ENCODE measurements at places on chromosomes 12 and 14.

GRCh38 chr12:49543914-49544815 is 5.3 kb downstream of the KCNH3 start:
- no peak for DNase-seq

- DNase-seq: no peak
Observed at GRCh38 chr12:45688183-45688582, 41.3 kb upstream of the ARID2 start.

DNA sequence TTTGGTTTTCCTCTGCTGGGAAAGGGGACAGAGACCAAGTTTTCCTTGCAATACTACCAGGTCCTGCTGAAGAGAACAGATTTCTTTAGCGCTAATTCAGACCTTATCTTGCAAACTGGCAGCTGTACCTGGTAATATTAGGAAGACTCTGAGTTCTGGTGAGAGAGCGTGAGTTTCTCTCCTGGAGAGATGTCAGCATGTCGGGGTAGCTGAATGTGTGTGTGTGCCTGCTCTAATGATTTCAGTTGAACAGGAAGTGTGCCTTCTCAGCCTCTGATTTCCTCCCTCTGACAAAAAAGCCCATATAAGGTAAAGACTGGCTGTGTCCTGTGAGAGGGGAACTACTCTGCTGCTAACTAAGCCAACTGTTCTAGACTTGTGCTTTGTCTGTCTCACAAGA is 10.3 kb upstream of the ERP27 start:
- peak; percentile 97 for DNase-seq

DNA sequence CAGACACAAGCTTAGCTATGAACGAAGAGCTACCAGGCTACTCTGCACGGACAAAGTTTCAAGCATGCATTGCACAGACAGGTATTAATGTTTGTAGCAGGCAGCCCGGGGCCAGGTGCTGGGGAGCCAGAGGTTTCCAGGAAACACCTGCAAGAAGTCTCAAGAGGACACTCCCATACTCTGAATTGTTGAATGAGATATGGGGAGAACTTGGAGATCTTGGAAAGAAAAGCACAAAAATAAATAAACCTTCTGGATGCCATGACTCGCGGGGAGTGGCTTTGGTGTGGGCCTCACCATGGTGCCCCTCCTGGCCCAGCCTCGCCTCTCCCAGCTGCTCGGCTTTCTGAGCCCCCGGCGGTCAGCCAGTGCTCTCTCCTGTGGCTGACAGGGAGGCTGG is 186.8 kb downstream of the TTC7B start:
- DNase-seq: no peak

- no peak for DNase-seq
Observed at GRCh38 chr14:98947911-98948595, 323.9 kb downstream of the BCL11B start.

DNA sequence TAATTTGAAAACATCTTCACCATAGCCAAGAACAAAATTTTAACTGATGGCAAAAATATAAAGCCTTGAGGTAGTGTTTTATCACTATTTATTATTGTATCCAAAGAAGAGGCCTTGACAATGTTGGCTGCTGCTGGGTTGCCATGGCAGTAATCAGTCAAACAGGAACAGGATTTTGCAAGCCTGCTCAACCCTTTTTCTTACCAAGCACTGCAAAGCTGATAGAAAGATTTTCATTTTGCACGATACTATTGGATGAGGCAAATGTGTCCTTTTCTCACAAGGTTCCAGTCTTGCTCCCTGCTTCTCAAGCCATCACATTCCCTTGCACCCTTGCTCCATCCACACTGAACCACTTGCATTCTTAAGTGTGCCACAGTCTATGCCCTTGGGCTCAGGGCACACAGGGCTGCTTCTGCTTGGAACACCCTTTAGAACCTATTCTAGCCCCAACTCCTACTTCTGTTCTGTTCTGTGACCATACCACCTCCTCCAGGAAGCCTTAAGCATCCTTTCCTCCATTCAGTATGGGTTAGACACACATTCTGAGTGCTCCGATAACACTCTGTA is 76.5 kb upstream of the AMIGO2 start:
- peak; percentile 40 for DNase-seq

DNA sequence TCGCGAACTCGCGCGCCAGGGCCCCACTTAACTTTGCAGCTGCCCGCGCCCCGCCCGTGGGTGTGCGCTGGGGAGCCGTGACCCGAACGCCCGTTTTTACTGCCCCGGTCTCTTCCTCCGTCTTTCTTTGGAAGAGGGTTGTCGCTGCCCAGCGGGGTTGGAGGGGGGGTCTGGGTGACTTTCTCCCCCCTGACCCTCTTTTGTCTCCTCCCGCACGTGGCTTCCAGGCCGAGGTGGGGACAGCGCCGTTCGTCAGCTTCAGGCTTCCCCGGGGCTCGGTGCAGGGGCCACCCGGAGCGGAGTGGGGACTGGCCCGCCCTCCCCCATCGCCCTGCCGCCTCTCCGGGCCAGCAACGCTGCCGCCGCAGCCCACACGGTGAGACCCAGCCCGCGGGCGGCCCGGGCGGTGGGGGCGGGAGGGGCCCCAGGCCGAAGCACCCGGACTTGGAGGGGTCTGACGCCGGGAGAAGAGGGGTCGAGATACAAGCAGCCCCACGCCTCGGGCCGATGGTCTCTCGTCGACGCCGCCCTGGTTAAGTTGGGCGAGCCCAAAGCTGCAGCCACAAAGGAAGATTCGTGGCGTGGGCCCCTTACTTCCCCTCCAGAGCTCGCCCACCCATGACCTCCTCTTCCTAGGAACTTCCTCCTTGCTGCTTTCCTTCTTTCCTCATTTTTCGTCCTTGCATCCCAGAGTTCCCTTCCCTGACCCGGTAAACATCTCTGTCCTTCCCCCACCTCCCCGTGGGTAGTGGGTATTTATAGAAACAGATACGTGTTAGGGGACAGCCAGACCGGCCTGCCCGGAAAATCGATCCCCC is 1.2 kb downstream of the DYRK2 start:
- no peak for DNase-seq

DNA sequence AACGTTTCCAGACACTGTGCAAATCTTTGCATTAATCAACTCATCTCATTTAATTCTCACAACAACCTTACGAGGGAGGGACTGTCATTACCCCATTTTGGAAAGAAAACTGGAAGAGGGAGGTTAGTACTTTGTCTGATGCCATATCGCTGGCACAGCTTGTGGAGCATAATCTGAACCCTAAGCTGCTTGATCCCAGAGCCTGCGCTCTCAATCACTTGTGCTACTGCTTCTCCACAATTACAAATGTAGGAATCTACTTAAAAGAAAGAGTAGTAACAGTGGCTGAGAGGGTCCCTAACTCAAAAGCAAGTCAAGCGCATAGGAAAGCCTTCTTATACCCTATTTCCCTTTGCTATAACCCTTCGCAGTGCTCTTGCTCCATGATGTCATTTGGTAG is 3.2 kb downstream of the EFS start:
- no peak for DNase-seq

DNA sequence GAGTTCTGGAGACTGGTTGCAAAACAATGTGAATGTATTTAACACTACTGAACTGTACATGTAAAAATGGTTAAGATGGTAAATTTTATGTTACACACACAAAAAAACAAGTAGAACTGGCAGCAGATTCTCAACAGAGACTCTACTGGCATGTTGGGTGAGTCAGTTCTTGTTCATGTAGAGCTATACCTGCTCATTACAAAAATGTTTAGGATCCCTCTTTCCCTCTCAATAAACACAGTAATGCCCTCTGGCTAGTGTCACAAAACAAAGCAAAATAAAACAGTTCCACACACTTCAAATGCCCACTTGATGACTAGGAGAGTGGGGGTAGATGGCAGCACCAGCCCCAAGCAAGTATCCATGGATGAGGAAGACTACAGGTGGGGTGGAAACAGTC is 13.7 kb upstream of the ZNF740 start:
- DNase-seq: no peak

- DNase-seq: no peak
Observed at GRCh38 chr12:53795927-53796326, 44.1 kb upstream of the CISTR start.
